Stimulated activated CD4-positive, alpha-beta T cell treated with anti-CD3 and anti-CD28 coated beads, TNF-alpha, amount 100 ng/mL, for 4 hours (primary cell): ENCODE measurements at places on chromosomes 4 and X.

DNA sequence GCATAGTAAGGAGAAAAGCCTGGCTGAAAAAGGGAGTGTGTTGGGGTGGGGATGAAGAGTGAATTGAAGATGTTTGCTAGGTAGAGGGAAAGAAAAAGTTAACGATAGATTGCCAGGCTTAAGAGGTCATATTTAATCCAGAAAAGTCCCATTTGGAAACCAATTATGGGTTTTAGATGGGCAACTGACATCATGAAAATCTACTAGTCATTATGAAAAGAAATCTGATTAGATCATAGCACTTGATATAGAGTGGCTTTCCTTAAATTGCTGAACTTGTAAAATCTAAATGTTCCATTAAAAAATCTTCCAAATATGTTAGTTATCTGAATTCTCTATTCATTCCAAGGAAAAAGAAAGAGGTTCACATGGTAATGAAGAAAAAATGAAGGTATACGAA lies 37.5 kb upstream of the IL21 start:
- DNase-seq: no peak

DNA sequence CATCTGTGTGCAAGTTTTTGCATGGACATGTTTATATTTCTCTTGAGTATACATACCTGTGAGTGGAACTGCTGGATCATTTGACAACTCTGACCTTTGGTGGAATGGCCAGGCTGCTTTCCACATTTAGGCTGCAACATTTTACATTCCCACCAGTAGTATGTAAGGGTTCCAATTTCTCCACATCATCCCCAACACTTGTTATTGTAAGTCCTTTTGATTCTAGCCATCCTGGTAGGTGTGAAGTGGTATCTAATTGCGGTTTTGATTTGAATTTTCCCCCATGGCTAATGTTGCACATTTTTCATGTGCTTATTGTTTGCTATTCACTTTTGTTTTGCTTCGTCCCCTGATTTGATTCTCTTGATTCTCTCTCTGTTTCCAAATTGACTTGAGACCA lies 16.4 kb downstream of the DLG3 start:
- DNase-seq: no peak

- no peak for DNase-seq
Measured at GRCh38 chr4:98781641-98782357, 123.4 kb upstream of the TSPAN5 start.

DNA sequence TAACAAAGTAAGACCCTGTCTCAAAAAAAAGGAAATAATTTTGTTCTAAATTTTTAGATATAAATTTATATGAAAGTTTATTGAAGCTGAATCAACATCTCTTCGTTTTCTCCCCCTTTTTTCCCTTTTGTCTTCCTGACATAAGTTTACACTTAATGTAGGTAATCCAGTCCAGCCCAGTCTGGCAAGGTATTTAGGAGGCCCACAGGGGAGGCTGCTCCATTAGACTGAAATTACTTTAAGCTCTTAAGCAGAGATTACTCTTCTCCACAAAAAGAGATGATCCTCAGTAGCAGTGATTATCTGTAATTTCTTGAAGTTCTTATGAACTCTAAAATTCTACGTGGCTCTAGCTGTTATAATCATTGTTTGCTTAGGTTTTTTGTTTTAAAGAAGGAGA lies 46.0 kb downstream of the ANXA5 start:
- no peak for DNase-seq

DNA sequence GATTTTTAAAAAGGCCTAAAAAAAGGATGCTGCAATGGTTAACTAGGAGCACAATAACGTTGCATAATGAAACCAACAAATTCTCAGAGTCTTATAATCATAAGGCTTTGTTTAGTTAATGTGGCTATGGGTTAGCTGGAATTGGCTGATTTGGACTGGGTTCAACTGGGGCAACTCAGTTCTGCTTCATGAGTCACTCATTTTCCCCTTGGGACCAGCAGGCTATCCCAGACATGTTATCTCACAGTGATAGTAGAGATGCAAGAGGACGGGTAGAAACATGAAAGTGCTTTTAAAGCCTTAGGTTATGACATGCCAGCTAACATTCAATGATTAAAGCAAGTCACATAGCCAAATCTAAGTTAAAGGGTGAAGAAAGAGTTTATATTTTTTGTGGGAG lies 189.2 kb upstream of the GK2 start:
- no peak for DNase-seq

- no peak for DNase-seq
Measured at GRCh38 chr4:85448906-85449890, 25.8 kb upstream of the ARHGAP24 start.

GRCh38 chr4:25313201-25313895 lies 774 bp downstream of the ZCCHC4 start:
- no peak for DNase-seq

DNA sequence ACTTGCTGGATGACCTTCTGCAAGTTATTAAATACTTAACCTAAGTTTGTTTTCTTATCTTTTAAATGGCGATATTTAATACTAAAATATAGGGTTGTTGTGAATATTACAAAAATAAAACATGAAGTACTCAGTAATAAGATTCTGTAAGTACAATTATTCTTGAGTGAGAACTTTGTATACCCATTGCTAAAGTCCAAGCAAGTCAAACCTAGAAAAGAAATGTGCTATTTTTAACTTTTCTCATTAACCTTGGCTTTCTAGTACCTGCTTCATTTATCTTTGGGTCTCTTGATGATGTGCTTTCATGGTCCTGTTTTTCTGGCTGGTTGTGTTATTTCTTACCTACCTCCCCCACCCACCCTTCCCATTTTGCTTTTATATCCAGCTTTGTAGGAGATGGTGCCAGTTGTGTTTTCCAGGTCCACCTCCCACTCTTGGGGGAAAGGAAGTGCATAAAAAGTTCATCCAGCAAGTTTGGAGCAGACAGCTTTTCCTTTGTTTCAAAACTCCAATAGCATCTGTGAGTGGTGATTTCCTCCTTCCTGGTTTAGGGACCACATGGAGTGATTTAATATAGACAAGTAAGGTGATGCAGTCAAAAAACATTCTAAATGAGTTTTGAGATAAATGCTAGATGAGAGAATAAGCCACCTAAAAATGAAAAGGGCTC lies 7.5 kb upstream of the CXCL8 start:
- no peak for DNase-seq

GRCh38 chr4:119693126-119693525 lies 64.5 kb upstream of the PDE5A start:
- DNase-seq: no peak

DNA sequence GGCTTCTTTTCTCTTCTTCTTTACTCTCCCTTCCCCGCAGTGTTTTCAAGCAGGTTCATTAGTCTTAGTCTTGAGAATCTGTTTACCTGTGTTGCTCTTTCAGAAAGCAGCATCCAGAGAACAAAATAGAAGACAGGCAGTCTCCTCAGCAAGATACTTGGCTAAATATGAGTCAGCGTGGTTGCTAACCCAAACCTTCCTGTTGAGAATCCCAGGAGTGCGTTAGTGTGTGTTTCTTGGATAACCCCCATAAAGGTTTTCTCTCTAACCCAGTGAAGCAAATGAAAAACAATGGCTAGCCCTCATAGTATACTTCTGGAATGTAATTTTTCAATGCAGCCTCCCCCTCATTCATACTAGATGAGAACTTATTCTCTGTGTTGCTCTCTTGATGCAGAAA lies 41.1 kb downstream of the BMPR1B start:
- DNase-seq: no peak

- no peak for DNase-seq
Measured at GRCh38 chr4:176744091-176744490, 48.6 kb downstream of the VEGFC start.

DNA sequence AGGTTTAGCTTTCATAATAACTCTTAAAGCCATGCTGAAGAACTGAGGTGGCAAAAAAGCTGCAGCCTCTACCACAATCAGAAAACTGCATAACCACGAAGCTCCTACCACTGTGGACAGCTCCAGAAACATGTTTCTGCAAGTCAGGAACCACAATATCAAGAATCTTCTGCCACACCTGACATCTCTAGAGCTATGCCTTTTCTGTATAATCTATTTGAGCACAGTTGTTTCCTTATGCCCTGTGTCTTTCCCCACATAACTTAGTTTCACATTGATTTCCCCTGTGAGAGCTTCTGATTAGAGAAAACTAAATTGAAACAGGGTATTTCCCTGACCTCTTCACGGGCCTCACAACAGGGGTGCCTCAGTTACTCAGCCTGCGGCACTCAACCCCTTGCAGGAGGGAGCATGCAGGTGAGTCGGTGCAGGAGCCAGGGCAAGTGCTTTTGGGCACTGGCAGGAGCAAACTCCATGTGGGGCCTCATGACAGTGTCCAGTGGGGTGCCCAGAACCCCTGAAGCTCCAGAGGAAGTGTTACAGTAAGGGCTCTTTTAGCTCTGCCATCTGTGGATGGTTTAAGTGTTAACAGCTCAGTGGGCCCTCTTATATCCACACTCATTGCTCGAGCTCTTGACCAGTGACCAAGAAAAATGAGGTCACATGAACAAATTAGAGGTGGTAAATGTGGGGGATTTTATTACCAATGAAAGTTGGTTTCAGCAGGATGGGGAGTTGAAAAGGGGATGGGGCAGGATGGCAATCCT lies 132.8 kb upstream of the BMP3 start:
- no peak for DNase-seq

DNA sequence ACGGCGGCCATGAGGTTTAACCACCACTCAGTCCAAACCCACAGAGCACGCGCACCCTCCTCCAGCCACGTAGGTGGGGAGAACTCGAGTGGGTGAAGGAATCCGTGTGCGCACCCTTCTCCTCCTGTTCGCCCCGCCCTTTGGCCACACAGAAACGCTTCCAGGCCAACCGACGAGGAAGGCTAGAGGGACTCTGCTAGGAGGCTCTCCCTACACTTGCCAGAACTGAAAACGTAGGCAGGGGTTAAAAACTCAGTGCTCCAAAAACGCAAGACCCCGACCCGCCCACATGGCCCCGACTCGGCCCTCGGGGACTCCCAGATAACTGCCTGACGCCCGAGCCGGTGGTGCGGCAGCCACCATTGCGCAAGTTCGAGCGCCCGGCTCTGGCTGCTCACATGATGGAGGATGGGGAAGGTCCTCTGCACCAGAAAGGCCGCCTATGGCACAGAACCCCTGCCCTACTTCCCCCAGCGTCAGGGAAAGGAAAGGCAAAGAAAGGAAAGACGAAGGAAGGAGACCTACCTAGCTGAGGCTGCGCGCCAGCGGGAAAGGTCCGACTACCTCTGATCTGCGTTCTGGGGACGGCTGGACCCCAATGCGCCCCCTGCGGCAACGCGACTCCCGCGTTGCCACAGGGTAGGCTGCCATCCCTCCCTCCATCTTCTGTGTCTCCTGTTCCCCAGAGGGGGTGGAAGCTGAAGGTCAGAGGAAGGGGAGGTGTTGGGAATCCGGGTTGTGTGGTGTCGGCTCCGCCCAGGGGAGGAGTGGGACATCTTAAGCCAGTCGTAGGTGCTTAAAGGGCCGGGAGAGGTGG lies 201.9 kb upstream of the AGTR2 start:
- no peak for DNase-seq

GRCh38 chr4:153365003-153365402 lies 20.5 kb downstream of the MND1 start:
- no peak for DNase-seq

DNA sequence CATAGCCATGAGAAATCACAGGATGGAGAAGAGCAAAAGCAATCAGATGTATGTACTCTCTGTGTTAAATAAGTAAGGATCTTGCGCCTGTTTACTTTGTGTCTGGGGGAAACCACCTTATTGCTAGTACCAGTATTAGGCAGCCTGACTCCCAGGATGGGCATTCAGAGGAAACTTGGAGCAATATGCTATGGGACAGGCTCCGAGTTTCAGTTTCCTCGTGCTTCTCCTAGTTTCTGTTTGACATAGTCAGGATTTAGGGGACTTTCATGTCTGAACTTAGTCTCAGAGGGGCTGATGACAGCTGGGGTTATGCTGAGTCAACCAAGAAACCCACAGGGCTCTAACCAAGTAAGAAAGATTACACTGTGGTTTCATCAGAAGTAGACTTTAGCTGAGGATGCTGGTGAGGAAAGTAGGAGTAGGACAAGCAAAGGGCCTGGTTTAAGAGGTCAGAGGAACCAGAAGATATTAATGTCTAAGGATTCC lies 13.5 kb downstream of the NSUN7 start:
- DNase-seq: no peak

DNA sequence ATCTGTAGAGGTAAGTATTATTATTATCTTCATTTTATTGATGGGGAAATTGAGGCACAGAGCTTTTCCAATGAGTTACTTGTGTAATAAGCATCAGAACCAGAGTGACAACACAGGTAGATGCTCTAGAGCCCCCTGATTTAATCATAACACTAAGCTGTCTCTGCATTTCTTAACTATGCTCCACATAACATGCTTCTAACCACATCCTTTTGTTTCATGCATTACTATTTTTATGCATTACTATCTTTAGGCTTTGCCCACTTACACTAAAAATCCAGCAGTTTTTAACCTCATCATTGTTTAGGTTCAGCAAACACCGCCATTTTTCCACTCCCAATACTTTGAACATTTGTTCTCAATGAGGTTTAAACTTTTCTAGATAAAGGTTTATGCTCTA lies 1900.8 kb upstream of the PCDH10 start:
- DNase-seq: no peak

DNA sequence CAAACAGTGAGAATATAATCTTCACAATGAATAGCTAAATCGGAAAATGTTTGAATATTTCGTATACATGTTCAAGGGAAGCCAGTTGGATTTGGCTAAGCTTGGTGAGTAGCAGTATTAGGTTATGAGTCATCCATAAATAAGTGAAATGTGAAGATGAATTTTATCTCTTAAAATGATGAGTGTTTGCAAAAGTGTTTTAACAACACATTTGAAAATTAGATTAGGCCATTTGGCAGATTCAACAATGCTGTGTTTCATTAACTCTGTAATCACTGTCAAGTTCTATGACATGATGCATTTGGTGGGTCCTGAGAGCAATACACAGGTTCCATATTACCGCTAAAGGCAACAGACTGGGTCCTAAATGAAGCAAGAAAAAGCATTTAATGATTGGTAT lies 301.9 kb upstream of the PRPS2 start:
- DNase-seq: no peak

DNA sequence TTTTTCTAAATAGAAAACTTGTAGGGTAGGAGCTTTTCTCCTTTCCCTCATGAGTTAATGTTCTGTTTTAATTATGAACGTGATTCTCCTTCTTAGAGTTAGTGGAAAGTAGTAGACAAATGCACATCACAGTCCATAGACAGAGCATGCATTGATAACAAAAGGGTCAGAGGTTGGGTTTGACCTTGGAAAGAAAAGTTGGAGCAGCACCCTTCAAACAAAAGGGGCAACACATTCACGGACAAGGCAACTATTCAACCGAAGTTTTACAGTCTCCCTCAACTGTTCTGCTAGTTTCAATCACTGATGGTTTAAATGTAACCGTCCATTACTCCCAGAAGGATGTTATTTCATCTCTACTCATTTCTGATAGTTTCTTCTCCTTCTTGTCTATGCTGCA lies 103.4 kb upstream of the MAOA start:
- DNase-seq: no peak
